ENCODE measurements at places on chromosomes 7 and 10.
A peak's percentile ranks its signal among the peaks of the same experiment; 100 is the strongest.

- DNase-seq = no peak
Observed at GRCh38 chr7:7114575-7115291, 67.6 kb upstream of the C1GALT1 start.

GRCh38 chr10:36269222-36269621 lies 627.1 kb upstream of the FZD8 start:
- DNase-seq = no peak

- peak; percentile 49 for DNase-seq
Observed at GRCh38 chr10:49071160-49071761, 44.1 kb downstream of the VSTM4 start.

DNA sequence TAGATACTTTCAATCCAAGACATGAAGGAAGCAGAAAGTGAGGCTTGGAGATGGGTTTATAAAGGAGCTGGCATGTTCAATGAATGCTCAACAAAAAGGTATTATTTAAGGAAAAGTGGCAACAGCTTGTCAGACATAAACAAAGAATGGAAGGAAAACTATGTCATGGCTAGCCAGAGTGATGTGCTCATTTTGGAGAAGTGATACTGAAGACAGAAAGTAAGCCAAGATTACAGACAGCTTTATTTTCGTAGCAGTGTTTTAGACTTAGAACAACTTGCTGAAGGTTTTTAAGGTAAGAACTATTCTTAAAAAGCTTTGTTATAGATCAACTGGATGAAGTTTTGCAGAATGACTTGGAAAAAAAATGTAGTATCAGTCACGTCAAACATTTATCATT lies 160.5 kb upstream of the FERD3L start:
- DNase-seq = no peak

- DNase-seq = no peak
Observed at GRCh38 chr7:121049028-121049791, 60.7 kb downstream of the CPED1 start.

- no peak for DNase-seq
Observed at GRCh38 chr10:91690996-91691676, 58.3 kb upstream of the PPP1R3C start.

DNA sequence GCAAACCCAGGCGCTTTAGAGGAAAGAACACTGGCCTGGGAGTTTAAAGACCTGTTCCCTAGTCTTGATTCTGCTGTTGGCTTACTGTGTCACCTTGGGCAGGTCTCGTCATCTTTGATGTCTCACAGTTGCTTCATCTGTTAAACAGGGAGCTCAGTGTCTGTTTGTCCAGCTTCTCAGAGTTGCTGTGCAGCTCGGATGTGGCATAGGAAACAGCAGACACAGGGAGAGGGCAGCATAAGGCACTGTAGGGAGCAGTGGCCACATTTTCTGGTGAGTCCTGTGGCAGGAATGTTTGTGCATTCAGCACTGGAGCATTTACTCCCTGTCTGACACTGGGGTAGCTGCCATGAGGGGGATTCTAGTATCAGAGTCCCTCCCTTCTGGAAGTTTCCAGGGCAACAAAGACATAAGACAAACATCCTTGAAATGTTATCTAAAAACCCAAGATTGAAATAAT lies 2.0 kb downstream of the REPIN1 start:
- DNase-seq = no peak

- no peak for DNase-seq
Observed at GRCh38 chr10:31678139-31678536, 250.5 kb downstream of the ARHGAP12 start.

GRCh38 chr10:116913695-116914094 lies 64.4 kb downstream of the ENO4 start:
- DNase-seq = no peak

DNA sequence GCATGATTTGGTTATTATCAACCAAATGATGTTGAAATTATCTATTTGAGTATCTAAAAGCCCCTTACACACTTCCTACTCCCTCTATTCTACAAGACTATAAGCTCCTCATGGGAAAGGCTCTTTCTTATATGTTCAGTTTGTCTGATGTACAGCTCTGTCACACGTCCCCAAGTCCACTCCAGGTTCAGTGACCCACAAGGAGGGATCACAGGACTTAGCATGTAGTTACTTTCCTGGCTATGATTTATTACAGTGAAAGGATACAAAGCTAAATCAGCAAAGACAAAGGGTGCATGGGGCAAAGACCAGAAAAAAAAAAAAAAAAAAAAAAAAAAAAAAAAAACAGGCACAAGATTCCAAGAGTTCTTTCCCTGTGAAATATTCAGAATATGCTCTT lies 125.6 kb upstream of the TMEM106B start:
- no peak for DNase-seq

DNA sequence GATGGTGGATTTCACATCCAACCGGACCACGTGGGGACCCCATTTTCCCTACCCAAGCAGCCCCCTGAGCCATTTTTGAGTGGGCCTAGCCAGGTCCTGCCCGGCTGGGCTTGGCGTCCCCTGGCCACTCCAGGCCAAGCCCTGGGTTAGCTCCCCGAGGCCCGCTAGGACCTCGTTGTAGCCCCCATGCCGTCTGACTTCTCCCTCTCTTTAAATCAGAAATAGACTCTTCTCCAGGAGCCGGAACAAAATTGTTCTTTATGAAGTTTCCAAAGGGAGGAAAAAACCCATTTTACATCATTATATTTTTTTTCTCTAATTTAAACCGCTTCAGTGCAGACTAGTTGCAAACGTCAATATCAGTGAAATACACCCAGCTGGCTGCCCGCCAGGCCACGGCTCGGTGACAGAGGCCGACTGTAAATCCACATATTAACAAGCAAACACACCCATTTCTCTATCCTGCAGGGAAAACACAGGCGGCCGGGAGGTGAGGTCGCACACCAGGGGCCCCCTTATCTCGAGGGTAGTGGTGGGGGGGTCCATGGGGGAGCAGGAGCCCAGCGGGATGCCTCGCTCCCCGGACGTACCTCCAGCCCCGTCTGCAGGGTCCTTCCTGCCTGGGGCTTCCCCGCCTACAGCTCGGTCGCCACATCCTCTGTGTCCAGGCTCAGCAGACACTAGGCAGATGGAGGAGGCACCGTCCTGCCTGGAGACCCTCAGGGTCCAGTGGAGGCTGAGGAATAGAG lies 72.7 kb downstream of the ELFN1 start:
- DNase-seq = no peak

GRCh38 chr7:29955799-29956486 lies 33.7 kb downstream of the SCRN1 start:
- no peak for DNase-seq

DNA sequence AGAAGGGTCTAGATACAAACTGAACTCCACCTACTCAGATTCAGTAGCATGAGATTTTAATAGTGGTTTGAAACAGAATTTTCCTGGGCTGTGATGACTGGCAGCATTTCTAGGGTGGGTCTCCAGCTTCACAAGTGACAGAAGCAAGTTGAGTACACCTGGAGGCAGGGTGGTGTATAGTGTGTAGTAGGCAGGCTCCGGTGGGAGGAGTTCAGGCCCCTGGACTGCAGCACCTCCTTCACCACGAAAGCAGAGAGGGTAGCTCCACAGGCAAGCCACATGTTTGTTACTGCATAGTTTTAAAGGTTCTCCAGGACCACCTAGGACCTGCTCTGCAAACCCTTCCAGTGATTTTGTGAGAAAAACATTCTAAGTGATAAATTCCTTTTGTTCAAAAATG lies 347.2 kb downstream of the PARD3 start:
- DNase-seq = no peak

- DNase-seq = no peak
Observed at GRCh38 chr7:37598824-37599223, 84.7 kb upstream of the GPR141 start.

DNA sequence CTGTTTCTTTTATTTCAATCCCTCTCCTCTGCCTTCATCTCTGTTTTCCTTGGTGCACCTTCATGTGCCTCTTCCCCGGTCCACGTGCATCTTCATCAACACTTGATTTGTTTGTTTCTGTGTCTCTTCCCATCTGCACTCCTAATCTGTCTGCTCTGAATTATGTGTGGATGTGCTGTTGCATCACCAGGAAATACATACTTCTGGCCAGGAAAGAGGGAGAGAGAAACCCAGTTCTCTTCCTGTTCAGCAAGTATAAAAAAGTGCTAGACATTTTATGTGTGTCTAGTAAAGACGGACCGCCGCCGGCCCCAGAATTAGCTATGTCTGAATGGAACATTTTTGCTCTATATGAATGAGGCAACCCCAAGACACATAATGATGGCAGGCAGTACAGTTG lies 93.8 kb downstream of the CALD1 start:
- DNase-seq = no peak

DNA sequence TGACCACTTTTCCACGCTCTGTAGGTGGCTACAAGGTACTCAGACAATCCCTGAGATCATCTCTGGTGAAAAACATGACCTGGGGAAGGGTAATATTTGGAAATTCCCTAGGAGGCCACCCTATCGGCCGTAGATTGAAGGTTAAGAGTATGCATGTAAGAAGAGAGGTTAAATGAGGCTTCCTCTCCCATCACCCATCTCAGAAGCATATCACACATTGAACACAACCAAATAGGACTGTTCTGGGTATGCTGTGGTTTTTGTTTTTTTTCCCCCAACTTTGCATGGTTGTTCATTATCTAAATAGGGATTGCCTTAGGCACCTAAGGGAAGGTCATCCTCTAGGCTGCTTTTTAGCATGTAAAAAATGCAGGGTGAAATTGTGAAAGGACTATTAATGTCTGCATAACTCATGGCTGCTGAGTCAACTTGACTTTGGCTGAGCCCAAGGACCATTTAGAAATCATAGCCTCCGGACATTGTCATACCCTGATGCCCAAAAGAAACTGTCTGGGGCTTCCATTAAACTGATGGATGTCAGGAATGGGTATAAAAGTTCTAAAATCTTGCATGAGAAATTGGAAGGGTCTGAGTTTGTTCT lies 24.7 kb upstream of the ST8SIA6 start:
- no peak for DNase-seq

- DNase-seq = no peak
Observed at GRCh38 chr7:69018200-69018599, 580.1 kb upstream of the AUTS2 start.

All from RWPE1 (cell line).